ENCODE measurements at places on chromosomes 3 and 15.

DNA sequence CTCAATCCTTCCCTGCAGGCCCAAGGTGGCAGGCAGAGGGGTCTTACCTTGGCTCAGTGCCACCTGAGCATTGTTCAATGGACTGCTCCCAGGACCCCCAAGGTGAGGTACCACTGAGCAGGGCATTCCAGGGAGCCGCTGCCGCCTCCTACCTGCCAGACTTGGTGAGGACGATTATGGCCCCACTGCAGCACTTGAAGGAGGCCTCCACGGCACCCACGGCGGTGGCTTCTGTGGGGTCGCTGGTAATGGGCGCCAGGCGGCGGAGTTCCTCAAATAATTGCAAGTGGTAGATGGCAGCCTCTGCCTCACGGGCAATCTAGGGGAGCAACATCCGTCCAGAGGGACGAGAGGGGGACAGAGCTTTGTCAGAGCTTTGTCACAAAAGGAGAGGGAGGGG is 4.7 kb upstream of the GRAMD2A start:
- DNase-seq: no peak

GRCh38 chr3:111738238-111738637 is 120.8 kb upstream of the PHLDB2 start:
- DNase-seq: no peak

- DNase-seq: no peak
These were observed 107.7 kb upstream of the SLC6A11 start for GRCh38 chr3:10708216-10708893.

GRCh38 chr3:67601919-67602608 is 52.3 kb downstream of the SUCLG2 start:
- DNase-seq: no peak

DNA sequence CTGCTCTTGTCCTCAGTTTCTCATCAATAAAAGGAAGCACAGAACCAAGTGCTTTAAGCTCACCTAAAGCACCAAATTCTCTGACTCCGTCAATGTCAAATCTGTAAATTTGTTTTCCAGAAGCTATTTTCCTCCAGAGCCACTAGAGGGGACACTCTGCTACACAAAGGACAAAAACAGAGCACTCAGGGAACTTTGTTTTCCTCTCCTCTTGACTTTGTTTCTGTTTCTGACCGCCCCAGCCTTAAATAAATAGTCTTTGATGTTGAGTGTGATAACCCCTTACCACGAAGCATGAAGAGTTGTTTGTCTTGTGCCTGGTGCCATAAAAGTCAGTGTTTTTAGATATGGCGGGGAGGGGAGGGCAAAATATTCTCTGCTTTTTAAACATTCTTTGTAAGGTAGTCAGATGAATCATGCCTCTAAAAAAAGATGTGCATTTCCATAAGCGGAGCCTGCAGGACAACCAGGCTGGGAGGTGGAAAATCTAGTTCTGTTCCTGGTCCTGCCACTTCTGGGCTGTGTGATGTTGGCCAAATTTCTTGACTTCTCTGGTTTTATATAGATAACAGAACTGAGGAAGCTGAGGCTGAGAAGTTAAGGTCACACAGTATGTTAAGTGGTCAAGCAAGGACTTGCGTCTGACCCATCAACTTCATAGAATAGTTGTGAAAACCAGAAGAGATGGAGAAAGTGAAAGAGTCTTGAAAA is 7.3 kb upstream of the ZBTB38 start:
- peak; percentile 62 for DNase-seq

DNA sequence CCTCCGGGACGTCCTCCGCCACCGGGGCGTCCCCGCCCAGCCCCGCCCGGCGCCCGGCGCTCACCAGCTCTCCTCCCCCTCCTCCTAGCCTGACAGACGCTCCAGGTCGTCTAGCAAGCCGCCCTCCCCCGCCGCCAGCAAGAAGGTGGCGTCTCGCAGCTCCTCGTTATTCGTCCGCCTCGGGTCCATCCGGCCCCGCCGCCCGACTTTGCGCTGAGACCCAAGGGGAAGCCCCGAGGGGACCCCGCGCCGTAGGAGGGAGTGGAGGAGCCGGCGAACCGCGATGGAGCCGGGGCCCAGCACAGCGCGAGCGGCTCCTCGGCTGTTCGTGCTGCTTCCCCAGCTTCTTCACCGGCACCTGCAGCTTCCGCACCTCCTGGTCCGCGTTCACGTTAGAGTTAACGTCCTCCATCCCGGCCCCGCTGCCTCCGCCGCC is 26.3 kb upstream of the MTHFS start:
- DNase-seq: peak; percentile 68

GRCh38 chr3:171695426-171695825 is 114.9 kb downstream of the PLD1 start:
- DNase-seq: no peak

GRCh38 chr15:93036951-93037819 is 51.8 kb downstream of the RGMA start:
- DNase-seq: peak; percentile 65

DNA sequence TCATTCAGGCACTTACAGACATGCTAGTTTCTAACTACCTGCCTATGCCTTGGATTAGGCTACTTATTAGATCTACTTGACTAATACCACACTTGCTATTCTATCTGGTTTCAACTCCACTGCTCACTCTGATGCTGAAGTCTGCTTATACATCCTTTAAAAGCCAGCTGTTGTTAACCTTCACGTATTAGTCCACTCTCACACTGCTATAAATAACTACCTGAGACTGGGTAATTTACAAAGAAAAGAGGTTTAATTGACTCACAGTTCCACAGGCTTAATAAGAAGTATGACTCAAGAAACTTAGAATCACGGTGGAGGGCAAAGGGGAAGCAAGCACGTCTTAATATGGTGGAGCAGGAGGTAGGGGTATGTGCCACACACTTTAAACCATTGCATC is 47.7 kb upstream of the ANKRD28 start:
- DNase-seq: no peak

DNA sequence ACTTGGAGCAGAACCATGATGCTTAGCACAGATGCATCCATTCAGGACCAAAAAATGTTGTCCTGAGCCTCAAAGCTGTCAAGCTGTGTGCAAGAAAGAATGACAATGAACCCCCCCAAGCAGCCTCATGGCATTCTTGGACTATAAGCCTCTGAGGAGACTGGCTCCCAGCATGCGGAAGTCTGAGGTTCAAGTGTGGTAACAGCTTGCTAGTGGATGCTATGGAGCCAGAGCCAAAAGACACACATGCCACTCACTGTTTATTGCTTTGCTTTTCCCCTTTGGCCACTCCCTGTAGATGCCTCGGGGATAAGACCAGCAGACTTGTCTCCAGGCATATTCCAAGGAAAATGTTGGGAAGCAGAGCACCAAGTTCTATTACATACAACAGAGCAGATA is 38.2 kb upstream of the SNRK start:
- no peak for DNase-seq

DNA sequence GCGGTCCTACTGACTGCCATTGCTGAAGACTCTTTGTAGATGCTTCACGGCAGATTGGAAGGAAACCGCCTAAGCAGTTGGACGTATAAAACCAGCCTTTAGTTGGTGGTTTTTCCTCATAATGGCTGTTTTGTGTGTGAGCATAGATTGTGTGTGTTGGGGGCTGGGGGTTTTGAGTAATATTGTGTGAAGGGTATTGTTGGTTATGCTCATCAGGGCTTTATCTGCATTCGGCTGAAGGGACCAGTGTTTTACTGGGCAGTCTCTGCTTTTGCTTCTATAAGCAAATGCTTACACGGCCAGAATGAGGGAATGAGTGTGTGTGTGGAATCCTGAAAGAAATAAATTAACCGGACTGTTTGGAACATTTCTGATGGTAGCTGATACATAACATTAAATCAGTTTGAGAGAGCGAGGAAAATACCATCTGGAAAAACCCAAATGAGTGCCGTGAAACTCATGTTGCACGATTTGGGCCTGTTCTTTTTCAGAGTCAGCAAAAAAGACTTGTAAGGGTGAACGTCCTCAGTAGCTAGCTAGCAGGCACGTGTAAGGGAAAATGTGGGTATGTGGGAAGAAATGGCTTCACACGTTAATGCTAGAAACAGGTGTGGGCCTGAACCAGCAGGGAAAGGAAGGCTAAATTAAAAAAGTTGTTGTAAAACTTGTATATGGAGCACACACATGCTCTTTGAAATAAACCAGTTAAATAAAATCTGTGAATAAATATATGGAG is 1.9 kb downstream of the MITF start:
- no peak for DNase-seq

GRCh38 chr3:46953234-46954010 is 23.1 kb downstream of the CCDC12 start:
- peak; percentile 82 for DNase-seq

DNA sequence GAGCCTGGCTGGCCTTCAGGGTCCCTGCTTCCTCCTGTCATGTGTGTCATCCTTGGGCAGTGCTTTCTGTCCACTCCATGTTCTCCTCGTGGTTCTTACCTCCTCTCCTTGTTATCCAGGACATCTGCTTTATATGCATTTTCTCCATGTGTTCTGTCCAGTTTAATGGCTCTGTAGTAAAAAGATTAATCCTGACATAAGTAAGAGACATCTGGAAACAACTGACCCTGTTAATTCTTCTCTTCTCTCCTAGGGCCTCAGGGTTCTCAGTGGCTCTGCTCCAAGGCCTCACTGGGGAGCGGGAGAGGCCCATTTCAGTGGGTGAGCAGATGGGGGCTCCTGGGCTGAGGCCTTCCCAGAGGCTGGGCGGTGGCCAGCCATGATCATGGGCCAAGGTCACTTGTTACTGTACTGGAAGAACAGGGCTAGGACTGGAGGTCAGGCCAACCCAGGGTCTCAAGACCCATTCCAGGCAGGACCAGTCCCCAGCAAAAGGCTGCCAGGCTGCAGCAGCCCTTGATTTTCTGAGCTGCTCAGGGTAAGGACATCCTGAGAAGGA is 20.2 kb upstream of the CDCP1 start:
- DNase-seq: no peak

- DNase-seq: no peak
These were observed 88.8 kb upstream of the CHD2 start for GRCh38 chr15:92811148-92811913.

GRCh38 chr15:26934848-26935247 is 36.1 kb upstream of the GABRG3 start:
- DNase-seq: no peak

- no peak for DNase-seq
These were observed 117.1 kb upstream of the SMAD3 start for GRCh38 chr15:66948294-66948693.

DNA sequence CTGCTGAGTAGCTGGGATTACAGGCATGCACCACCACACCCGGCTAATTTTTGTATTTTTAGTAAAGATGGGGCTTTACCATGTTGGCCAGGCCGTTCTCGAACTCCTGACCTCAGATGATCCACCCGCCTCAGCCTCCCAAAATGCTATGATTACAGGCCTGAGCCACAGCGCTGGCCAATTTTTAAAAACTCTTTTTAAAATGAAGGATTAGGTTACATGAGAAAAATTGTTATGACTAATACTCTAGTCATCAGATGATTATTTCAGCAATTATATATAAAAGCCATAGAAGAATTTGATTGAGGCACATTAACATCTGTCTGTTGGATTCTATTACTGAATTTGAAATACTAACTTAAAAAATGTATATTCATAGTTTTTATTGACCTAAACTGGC is 134.1 kb upstream of the MNS1 start:
- DNase-seq: no peak

DNA sequence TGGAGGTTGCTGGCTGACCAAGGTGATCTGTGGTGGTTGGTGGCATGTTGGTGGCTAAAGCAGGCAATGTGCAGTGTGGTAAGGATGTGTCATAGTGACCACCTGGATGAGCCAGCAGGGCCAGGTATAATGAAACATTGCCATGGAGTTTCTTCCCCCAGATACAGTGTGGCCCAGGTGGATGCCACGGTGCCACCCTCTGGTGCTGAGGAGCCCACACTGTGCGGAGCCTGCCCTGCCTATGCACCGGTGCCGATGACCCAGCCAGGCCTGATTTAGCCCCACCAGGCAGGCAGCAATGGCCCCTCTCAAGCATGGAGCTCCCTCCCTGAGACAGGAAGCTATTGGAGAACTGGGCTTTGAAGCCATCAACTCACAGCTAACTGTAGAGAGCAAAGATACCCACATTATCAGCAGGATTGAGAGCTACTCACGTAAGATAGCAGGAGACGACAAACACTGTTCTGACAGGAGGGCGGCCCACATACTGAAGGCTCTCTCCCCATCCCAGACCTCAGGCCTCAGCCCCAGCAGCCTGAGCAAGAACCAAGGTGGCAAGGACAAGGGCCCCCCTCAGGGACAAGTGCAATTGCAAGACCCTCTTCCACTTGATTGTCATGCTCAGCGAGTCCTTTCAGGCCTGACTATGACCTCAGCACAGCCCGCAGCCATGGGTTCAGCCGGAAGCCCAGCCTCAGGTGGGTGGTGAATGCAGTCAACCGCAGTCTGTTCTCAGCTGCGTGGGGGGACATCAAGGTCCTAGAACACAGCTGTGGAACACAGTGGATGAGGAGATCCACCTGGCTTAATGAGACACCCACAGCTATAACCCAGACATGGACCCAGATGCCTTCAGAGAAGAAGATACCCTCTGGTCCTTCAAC is 82.8 kb upstream of the CDV3 start:
- no peak for DNase-seq

- DNase-seq: no peak
These were observed 131.8 kb downstream of the FOXB1 start for GRCh38 chr15:60135961-60136360.

DNA sequence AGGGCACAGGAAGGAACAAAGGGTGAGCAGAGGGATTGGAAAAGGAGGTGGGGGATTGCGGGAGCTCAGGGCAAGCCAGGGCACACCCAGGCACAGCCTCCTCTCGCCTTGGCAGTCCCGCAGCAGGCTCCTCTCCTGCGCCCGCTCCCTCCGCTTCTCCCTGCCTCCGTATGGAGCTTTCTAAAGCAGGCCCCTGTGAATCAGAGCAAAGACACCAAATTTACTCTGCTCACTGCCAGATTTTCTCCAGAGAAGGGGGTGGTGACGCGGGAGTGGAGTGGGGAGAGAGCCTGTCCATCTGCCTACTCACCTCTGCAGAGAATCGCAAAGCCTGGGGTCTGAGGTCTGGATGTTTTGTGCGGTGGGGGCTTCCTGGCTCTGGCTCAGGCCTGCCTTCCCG is 20.0 kb downstream of the ATP2B2 start:
- no peak for DNase-seq

- no peak for DNase-seq
These were observed 54.4 kb downstream of the TPRA1 start for GRCh38 chr3:127535901-127536829.

- no peak for DNase-seq
These were observed 27.3 kb upstream of the TGFBR2 start for GRCh38 chr3:30578986-30579579.

DNA sequence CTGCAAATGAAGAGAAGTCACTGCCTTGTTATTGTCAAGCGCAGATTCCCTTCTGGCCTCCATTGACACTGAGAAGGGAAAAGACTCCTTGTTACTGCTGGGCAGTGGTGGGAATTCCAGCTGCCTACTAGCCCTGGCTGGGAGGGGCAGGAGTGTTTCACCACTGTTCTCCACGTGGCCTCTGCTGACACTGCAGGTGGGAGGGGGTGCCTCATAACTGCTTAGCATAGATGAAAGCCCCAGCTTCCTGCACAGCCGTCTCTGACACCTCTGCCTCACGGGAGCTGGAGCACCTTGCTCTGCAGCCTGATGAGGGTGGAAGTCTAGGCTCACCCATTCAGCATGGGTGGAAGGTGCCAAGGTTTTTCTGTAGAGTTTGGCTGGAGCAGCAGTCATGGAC is 52.1 kb downstream of the TM2D3 start:
- DNase-seq: peak; percentile 18

GRCh38 chr3:69817988-69818387 is 78.7 kb downstream of the MITF start:
- DNase-seq: no peak
